ENCODE measurements at places on chromosomes 6 and 20. TPM values are rescaled to one million over a fixed set of nuclear protein-coding genes. Genes with fewer than 3 reads are reported as not detected.

The ADGRF4 gene
- total RNA-seq, result not detected

The TMEM74B gene
- 1.1 TPM for total RNA-seq

The ELOVL2 gene
- not detected for total RNA-seq

The MUC21 gene
- not detected for total RNA-seq

The HTR1E gene
- not detected for total RNA-seq

The NOX3 gene
- total RNA-seq, result not detected

The CPXM1 gene
- 20.3 TPM for total RNA-seq

The ENPP3 gene
- total RNA-seq, result not detected

The GGTLC1 gene
- total RNA-seq, result not detected

The CD24 gene
- 1.2 TPM for total RNA-seq

The FAM217A gene
- not detected for total RNA-seq

The PTPRT gene
- total RNA-seq, result not detected

The SPAG4 gene
- total RNA-seq, result 3.7 TPM

The SMLR1 gene
- total RNA-seq, result not detected

The RAB44 gene
- 0.11 TPM for total RNA-seq

The CFB gene
- total RNA-seq, result 1.5 TPM

The FAM83B gene
- not detected for total RNA-seq

The DCDC2 gene
- not detected for total RNA-seq

The MYB gene
- total RNA-seq, result 0.53 TPM

The CUL7 gene
- 29.4 TPM for total RNA-seq

- no peak for DNase-seq
These were observed 29.0 kb downstream of the BPIFB1 start for GRCh38 chr20:33311996-33312395.

DNA sequence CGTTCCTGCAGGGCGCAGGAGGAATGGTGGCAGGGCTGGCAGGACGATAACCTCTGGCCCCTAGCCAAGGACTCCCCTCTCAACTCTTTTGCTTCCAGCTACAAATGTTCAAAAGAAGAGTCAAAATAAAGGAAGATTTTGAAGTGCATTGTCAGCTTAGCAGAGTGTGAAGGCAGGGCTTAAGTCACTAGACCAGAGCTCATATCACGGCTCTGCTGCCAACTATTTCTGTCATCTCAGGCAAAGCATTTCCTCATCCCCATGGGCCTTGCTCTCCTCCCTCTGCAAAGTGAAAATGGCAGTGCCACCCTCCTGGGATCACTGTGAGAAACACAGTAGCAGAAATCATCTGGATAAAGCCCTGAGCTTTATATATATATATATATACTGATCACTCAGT, 36.7 kb downstream of the CFAP61 start:
- DNase-seq, result no peak

GRCh38 chr6:98641949-98642719, 192.2 kb upstream of the POU3F2 start:
- no peak for DNase-seq

GRCh38 chr6:319177-320131, 27.2 kb downstream of the DUSP22 start:
- DNase-seq, result no peak

DNA sequence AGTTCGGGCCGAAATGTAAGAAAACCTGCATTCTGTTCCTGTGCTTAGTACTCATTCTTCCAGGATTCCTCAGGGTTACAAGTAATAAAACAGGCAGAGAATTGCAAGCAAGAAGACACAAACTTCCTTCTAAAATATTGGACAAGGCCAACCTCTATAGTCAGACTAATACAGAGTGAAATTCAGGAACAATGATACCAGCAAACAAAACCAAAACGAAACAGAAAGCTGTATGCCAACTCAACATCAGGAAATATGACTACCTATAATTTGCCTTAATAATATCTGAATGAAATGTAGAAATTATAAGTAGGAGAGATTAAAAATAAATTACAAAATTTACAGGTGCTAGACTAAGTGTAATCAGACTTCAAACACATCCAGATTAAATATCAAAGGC, 238.8 kb downstream of the HIVEP2 start:
- no peak for DNase-seq

DNA sequence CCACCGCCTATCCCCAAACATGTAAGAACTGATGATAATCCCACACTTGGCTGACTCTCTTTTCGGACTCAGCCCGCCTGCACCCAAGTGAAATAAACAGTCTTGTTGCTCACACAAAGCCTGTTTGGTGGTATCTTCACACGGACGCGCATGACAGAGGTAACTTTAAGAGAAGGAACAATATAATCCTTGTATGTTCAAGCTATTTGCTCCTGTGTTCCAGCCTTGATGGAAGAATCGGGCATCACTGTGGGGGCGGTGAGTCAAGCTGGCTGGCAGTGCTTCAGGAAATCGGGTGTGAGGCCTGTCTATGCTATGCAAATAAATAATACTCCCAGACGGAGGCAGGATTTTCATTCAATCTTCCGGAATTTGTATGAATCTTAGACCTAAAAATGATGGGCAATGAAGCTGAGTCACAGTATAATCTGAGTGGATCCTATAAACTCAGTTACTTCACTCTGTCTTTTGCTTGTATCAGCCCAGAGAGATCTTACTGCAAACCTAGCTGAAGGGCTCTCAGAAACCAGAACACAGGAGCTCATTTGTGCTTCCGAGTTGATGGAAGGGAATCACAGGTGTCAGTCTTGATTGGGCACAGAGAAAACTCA, 45.2 kb upstream of the NT5E start:
- DNase-seq, result peak; percentile 93

DNA sequence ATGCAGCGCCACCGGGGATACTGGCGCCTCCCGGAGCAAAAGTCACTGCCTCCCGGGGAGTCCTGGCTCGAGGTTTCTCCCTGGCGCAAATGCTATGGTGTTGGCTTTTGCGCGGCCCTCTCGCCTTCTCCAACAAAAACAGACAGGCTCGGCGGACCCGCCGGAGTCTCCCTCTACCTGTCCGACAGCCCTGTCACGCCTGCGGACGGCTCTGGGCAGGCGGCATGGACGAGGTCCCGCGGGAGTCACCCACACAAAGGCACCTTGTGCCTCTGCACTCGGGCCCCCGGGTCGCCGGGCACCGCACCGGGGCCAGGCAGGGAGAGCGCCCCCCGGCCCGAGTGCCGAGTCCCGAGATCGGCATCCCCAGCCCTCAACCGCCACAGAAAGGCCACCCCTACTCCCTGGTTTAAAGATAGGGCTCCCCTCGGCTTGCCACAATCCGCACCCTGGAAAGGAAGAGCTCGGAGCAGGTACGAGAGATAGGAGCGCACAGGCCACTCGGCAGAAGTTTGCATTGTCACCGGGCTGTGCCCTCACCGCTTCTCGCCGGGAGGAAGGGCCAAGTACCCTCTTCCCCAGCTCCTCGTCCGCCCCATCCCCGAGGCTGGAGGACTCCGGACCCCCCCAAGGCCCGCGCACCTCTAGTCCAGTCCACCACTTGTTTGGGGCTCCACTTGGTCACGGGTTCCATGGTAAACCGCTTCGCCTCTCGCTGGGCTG, 903 bp downstream of the CNKSR3 start:
- DNase-seq, result peak; percentile 35

- DNase-seq, result no peak
These were observed 49.3 kb upstream of the NNAT start for GRCh38 chr20:37471741-37472235.

- no peak for DNase-seq
These were observed 1226.8 kb upstream of the CITED2 start for GRCh38 chr6:140601021-140601808.

DNA sequence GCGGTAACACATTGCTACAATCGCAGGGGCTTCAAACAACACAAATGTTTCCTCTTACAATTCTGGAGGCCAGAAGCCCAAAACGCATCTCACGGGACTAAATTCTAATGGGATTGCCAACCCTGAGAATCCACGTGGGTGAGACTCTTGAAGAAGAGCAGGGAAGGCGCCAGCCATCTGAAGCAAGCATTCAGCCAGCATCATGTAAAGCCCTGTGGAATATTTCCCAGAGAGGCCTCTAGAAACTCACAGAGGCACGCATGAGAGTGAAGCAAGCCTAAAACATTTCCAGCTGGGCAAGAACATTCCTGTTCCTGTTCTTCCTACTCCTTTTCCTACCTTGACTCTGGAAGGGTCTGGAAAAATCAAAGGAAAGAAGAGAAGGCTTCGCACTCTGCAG, 19.6 kb upstream of the FNDC1 start:
- no peak for DNase-seq

DNA sequence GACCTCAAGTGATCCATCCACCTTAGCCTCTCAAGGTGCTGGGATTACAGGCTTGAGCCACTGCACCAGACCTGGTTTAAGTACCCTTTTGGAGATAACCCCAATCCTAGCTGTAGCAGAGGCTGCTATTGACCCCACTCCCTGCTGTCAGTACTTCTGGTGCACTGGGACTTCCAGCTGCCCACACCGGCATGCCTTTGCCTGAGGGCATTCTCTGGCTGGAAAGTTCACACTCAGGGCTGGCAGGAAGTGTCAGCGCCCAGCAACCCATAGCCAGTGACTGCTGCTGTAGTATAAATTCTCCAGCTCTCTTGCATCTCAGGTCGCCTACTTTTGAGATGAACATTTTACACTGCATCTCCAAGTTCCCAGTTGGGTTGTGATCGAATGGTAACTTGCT, 75.3 kb downstream of the UTRN start:
- DNase-seq, result no peak

GRCh38 chr6:52603000-52603795, 26.3 kb upstream of the TRAM2 start:
- peak; percentile 67 for DNase-seq

DNA sequence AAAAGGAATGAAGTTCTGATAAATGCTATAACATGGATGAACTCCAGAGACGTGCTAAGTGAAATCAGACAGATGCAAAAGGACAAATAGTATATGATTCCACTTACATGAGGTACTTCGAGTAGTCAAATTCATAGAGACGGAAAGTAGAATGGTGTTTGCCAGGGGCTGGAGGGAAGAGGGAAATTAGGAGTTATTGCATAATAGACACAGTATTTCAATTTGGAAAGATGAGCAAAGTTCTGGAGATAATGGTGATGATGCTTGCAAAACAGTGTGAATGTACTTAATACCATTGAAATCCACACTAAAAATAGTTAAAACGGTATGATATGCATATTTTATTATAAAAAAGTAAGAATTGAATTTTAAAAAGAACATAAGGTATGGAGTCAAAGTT, 84.9 kb upstream of the STXBP5 start:
- DNase-seq, result no peak

DNA sequence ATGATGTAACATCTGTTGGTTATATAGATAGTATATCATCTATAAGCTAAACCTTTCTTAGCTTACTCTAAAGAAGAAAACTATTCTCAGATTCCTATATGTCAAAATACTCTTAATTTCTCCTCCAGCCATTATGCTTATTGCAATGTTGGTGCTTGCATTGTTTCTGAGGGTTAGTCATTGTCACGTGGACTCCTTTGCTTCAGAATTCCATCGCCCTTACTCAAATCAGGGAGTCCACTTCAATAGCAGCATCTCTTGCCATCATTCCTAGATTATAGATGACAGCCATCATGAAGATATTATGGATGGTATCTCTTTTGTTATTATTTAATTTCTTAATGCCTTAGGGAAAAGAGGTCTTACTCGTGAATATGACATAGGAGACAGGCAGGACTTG, 776.1 kb downstream of the TENT5A start:
- no peak for DNase-seq

- no peak for DNase-seq
These were observed 261.0 kb downstream of the ARHGAP18 start for GRCh38 chr6:129448965-129449364.

DNA sequence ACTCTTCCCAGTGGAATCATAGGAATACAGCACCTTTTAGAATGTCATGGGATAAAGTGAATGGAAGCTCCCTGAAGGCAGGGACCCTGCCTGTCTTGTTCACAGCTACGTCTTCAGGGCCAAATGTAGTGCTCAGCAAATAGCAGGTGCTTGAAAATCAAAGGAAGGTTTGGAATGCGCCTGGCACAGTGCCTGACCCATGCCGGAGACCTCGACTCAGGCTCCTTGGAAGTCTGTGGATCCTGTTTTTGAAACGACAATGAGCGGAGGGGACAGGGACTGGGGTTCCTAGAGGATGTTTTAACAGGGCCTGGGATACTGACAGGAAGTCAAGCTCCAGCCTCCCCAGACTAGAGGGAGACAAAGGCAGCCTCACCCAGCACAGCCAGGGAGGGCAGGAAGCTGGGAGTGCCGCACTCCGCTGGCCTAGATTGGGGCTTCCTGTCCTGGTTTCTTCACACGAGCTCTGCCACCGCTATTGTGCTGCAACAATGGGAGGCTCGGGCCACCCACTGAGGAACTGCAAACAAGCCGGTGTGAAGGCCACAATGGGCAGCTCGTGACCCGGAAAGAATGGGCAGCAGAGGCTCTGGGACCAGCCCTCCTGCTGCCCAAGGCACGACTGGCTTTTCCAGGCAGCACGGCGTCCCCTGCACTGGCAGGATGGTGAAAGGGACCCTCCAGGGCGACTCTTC, 76.7 kb downstream of the PREX1 start:
- peak; percentile 84 for DNase-seq

DNA sequence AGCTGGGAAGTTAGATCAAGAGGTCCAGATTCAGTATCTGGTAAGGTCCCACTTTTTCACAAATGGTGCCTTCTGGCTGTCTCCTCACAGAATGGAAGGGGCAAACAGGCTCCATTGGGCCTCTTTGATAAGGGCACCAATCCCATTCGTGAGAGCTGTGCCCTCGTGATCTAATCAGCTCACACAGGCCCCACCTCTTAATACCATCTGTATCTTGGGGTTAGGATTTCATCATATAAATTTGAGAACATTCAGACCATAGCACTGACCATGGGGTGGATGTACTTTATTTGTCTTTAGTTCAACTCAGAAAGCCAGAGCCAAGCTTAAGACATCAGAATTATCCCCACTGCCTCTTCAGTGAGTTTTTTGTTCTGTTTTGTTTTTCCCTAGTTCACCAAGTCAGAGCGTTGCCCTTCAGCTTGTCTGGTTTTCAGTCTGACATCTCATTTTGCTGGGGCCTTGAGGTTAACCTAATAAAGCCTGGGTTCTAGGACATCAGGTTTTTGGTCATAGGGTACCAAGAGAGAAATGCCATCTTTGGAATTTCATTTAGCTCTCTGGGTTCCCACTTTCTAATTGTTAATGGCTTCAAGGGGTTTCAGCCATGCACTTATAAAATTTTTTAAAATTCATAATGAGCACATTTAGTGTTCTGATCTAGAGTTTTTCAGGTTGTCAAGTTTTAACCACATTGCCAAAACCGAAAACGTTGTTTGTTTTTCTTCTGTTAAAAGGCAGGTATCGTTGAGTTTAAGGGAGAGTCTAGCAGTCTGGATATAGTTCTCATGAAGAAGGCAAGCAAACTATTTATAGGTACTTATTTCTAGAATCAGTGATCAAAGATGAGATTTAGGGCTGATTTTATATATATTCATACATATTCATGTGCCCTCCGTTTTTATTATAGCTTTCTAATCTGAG, 19.0 kb downstream of the SENP6 start:
- no peak for DNase-seq

GRCh38 chr6:91672201-91672600, 1085.3 kb upstream of the MAP3K7 start:
- DNase-seq, result no peak

GRCh38 chr6:13059026-13059425, 269.3 kb downstream of the TBC1D7 start:
- DNase-seq, result no peak

GRCh38 chr6:138677538-138677937, 96.0 kb upstream of the CCDC28A start:
- DNase-seq, result no peak

All from endothelial cell of umbilical vein (primary cell).